Epithelial cell of proximal tubule (primary cell): ENCODE measurements at places on chromosomes 4 and X. TPM values are rescaled to one million over a fixed set of nuclear protein-coding genes. Genes with fewer than 3 reads are reported as not detected.

- no peak for DNase-seq
These were observed 58.9 kb downstream of the TMEM154 start for GRCh38 chr4:152620915-152621314.

DNA sequence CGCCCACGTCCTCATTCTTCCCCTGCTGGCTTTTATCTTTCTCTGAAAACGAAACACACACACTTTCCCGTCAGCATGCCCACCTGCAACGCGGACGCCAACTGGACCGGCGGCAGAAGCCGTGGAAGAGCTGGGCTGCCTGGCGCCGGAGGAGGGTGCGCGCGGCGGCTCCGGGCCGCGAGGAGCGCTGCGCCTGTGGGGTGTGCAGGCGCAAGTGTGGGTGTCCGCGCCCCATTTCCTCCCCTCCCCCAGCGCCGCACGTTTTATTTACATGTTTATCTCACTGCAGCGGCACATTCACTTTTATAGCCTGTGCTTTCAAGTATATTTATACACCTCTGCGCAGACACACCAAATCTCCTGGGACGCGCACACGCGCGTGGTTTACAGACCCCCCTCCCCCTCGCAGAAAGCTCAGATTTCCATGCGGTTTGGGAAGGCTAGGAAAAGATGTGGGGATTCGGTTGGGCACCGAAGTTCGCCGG lies 1.5 kb downstream of the PITX2 start:
- DNase-seq, result no peak

GRCh38 chrX:50905334-50905733 lies 5.2 kb upstream of the BMP15 start:
- DNase-seq, result no peak

DNA sequence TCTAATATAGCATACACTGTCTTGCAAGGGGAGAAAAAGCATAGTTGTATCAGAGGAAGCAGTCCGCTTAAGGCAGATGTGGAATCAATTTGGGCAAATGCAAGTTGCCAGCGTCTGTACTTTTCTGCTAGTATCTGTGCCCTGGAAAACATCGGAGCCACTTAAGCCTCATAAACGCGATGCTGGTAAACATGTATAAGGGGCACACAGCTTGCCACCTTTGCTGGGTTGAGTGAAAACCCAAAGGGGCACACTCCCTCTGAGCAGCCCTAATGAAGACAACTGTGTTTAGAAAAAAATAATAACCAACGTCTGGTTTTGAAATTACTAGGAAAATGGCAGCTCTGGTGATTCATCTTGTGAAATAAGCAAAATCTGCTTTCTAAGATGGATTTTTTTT lies 24.3 kb downstream of the SMIM20 start:
- no peak for DNase-seq

- no peak for DNase-seq
These were observed 419.6 kb downstream of the PCDH7 start for GRCh38 chr4:31139767-31140166.

- no peak for DNase-seq
These were observed 68.2 kb downstream of the MRPL1 start for GRCh38 chr4:77930876-77931275.

GRCh38 chr4:7507381-7507780 lies 72.7 kb upstream of the PSAPL1 start:
- no peak for DNase-seq

DNA sequence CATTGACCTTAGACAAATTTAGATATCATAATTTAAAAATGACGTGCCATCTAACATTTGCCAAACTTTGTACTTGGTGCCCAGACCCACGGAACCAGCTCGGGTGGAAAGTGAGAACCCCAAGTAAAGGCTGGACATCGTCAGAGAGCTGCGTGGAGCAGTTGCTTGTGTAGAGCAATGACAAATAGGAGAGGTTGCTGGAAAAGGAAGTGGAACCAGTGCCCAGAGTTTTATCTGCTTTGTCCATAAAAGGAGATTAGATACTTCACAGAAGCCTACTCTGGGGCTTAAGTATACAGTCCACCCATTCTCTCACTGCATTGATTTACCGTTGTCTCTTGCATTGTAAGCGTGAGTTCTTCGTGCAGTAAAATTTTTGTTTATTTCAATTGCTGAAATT lies 5.4 kb upstream of the TBC1D1 start:
- no peak for DNase-seq

DNA sequence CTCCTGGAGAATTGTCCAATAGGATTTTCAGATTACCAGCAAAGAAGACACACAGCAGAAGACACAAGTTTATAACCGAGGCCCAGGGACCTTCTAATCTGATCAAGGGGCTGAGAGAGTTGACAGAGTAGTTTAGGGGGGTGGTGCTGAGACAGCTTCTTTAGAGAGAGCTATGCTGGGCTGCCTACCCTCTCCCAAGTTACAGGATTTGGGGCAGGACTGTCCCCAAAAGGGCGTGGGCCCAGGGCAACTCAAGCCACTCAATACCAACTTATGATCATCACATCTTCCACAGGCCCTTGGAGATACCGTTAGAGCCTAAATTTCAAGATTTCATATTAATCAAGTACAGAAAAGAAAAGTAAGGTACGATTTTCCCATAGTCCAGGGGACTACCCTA lies 43.0 kb downstream of the PDHA1 start:
- DNase-seq, result no peak

GRCh38 chr4:88378691-88379559 lies at the start of gene HERC6:
HERC6 (plus strand) TSS chr4:88378852; CDS start chr4:88378922, 70 bp downstream.
- DNase-seq, result peak; percentile 49

GRCh38 chr4:105551965-105552746 lies at the start of gene ARHGEF38:
ARHGEF38 (plus strand) TSS chr4:105552620; CDS start chr4:105552766, 146 bp downstream.
- DNase-seq, result peak; percentile 94

DNA sequence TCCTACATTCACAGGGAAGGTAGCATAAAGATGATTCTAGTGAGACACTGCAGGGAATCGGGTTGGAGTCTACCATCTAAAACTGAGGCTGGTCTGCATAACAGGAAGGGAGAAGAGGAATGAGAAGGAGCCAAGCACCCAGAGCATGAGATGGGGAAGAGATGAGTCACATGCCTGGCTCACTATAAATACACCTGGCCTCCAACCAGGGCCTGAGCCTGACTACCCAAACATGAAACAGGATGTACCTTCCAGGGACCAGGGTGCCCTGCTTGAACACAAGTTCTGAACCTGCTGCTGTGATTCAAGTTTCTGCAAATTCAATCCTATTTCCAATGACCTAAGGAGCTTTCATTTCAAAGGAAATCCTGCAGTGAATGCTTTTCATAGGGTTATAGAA lies 24.9 kb downstream of the CD99L2 start:
- DNase-seq, result no peak

GRCh38 chrX:78322863-78323262 lies 4.5 kb downstream of the CYSLTR1 start:
- DNase-seq, result no peak

DNA sequence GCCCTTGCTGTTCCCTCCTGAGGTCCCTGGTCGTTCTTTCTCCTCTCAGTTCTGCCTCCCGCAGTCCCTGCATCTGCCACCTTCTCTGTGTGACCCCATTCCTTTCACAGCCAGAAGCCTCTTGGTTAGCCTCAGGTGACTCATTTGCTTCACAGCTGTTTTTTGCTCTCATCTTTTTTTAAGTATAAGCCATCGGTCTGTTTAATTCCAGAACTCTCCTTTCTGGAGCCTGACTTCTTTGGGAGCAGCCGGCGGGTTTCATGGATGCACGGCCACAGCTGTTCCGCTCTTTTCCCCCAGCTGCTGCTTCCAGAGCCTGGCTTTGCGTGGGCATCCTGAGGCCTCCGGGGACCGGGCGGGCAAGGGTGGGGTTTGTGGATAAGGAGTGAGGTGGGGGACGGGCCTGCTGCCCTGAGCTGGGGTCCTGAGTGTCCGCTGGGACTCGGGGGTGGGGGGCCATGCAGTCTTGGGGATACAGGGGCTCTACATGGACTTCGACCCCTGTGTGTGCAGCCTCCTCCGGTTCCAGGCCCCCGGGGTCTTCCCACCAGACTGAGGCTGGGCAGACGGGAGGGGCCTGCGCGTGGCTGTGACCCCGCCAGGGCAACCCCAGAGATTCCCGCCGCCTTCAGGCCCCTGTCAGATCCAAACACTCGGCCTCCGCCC lies 46.7 kb downstream of the PCGF3 start:
- DNase-seq, result no peak

- no peak for DNase-seq
These were observed 199.6 kb downstream of the AASDH start for GRCh38 chr4:56187688-56188087.

DNA sequence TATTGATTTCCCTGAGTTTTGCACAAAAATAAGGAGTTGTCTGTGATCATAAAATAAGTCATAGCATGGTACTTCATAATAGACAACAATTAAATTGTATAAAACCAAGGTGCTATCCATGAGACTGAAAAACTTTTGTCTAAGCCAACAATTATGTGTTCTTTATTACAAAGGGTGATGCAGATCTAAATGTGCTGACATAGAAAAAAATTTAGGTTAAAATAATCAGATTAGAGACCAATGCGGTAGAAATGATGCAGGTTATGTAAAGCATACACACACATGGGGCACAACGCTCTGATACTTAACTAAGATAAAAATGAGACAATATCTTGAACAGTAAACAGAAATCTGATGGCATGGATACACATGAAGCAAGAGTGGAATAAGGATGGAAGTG lies 113.3 kb downstream of the PWWP3B start:
- DNase-seq, result no peak

- DNase-seq, result no peak
These were observed 84.1 kb downstream of the MSN start for GRCh38 chrX:65751519-65751918.

DNA sequence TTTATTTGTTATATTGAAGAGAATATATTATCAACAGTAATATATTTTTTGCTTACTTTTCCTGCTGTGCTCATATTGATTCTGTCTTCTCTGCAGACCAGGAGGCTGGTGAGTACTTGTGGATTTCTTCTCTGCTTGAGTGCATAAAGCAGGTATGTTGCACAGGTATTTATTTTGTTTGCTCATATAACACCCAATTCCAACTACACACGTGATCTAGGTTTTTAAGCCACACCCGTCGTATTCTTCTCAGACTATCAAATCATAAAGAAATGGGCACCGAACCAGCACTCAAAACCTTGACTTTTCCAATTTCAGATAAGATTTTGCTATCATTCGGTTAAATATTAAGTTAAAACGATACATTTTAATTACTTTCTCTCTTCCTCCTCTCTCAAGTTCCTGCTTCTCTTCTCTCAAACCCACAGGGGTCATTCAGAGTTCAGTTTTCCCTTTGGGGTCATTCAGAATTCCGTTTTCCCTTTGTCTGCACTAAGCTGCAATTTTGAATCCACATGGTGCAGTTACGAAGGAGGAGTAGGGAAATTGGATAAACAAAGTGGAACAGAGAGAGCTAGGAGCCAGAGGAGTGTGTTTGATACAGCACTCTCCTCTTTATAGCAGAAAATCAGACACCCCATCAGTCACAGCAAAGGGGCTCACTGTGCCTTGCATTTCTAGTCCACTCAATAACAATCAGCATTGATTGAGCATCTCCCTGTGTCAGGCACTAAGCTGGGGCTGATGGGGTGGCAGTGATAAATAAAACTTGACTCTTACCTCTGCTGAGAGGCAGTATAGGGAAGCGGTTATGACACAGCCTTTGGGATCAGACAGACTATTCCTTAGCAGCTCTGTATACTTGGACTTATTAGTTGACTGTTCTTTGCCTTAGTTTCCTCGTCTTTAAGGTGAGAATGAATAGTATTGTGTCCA lies at the start of gene ADH1C:
ADH1C (minus strand) TSS at position 145 of the 936 bp plus-strand sequence; CDS start at position 74, 71 bp downstream.
- DNase-seq, result no peak

- no peak for DNase-seq
These were observed 17.6 kb downstream of the HS6ST2 start for GRCh38 chrX:132940727-132941327.

GRCh38 chr4:6199422-6199921 lies 877 bp downstream of the JAKMIP1 start:
- no peak for DNase-seq

DNA sequence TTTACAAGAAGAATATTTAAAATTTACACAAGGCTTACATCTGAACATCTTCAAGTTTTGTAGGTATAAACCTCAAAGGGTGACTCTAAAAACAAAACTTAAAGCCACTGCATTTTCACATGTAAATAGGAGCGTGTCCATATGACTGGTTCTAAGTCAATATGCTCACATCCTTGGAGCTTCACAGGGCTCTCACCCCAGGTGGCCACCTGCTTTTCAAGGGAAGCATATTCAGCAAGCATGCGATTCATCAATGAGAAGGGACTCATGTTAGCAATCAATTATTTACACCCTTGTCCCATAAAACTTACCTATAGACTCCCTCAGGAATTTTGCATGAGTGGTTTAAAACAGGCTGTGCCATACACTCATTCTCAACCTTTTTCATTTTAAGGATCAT lies 17.8 kb upstream of the KLHL34 start:
- DNase-seq, result no peak

DNA sequence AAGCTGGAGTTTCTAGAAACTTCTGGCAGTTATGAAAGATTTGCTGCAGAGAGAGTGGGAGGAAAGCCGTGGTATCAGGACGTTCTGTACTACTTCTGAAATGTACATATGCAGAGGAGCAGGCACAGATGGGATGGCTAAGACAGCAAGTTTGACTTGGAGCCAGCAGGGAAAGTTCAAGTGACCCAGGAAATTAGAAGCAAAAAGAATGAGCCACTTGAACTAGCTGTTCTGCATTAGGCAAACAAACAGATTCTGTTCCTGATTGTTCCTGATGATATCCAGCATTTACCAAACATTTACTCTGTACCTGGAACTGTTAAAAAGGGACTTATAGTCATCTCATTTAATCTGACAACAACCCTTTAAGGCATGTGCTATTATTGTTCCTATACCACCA lies 41.4 kb upstream of the CXCL13 start:
- no peak for DNase-seq

DNA sequence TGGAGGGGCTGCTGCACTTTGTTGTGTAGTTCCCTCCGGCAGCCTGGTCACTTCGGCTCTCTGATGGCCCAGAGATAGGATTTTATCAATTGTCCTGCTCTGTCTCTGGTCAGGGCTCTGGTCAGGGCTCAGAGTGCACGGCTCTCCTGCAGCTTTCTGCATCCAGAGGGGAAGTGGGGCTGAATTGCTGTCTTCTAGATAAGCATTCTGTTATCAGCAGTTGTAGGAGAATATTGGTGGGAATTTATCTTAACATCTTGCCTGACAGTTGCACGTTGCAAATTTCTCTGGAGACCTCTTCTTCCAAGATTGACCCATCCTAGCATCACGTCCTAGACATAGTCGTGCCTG lies 62.8 kb downstream of the FAM193A start:
- DNase-seq, result no peak

Gene YY2
- 0.35 and 1.2 TPM in 2 replicates for total RNA-seq

Gene POU3F4
- total RNA-seq, result under 0.01 TPM in 1 of 2 replicates, not detected in the other

Gene SOD3
- total RNA-seq, result 0.43 and 0.63 TPM in 2 replicates

Gene SSX2B
- total RNA-seq, result not detected in 2 replicates

Gene PLXNB3
- total RNA-seq, result 2.9 and 7.4 TPM in 2 replicates

Gene MAGEB2
- total RNA-seq, result not detected in 2 replicates

Gene APELA
- not detected in 2 replicates for total RNA-seq

Gene EVC
- 9.7 and 13.5 TPM in 2 replicates for total RNA-seq

Gene PFKFB1
- 0.58 TPM in 1 of 2 replicates, not detected in the other for total RNA-seq

Gene TCEAL3
- 10.1 and 28.7 TPM in 2 replicates for total RNA-seq

Gene UCP1
- total RNA-seq, result 0.43 TPM in 1 of 2 replicates, not detected in the other
